ENCODE measurements at places on chromosomes 13 and 19.
A peak's percentile ranks its signal among the peaks of the same experiment; 100 is the strongest.

GRCh38 chr13:45332036-45332830 is 8.8 kb downstream of the TPT1 start:
- DNase-seq = no peak

DNA sequence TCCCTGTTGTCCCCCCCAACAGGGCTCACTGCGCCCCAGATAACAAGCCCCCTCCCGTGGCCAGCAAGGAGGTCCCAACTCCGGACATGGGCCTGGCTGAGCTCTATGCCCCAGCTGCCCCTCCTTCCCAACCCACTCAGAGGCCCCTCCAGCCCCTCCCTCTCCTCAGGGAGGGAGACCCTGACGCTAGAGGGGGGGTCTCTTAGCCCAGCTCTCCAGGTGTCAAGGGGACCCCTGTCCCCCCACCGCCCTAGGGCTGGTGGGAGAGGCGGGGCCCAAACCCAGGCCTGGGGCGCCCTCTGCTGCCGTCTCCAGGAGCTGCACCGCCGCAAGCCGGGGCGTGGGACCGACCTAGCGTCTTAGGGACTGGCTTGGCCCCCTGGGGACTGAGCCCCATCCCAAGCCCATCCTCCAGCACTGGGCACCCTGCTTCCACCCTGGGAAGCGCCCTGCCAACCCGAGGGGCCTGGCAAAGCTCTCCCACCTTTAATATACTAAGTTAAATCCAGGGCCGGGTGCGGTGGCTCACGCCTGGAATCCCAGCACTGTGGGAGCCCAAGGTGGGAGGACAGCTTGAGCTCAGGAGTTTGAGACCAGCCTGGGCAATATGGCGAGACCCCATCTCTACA is 1.4 kb downstream of the GRIN3B start:
- DNase-seq = no peak

GRCh38 chr19:15869109-15869555 is 28.7 kb downstream of the CYP4F2 start:
- DNase-seq = no peak

DNA sequence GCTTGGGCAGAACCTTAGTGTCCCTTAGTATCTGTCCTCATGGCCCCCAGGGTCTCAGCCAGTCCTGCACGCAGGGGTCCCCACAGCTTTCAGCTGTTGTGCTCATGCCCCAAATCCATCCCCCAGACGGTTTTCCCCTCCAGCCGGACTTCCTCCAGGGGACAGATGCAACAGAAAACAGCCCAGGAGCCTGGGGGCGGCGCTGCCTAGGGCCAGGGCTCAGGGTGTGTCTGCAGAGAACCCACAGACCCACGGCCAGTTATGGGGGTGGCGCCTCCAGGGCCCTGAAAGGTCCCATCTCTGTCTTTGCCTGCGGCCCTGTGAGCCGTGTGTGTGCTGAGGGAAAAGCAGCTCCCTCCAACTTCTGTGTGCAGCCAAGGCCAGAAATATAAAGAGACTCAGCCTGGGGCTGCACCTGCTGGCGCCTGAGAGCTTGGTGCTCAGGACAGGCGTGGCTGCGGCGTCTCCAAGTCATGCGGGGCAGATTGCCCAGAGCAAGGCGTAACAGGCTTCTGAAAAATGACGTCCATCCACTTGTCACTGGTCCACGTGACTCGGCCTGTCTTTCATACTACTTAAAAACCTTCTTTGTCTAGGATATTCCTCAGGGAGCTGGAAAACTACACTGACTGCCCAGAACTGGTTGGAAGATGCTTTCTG is 22.1 kb upstream of the F7 start:
- DNase-seq = peak; percentile 40

DNA sequence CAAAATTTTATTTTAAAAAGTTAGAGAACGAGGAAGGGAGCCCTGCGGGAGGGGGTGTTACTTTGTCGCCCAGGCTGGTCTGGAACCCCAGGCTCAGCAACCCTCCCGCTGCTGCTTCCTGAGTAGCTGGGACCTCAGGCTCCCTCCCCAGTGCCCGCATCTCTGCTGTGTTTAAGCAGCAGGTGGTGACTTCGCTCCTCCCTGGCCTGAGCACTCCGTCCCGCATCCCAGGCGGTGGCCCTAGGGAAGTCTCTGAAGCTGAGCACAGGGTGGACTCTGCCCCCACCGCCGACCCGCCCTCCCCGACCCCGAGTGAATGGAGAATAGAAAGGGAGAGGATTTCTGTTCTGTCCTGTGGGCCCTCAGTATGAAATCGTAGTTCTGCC is 30.5 kb downstream of the ZNF701 start:
- DNase-seq = no peak

DNA sequence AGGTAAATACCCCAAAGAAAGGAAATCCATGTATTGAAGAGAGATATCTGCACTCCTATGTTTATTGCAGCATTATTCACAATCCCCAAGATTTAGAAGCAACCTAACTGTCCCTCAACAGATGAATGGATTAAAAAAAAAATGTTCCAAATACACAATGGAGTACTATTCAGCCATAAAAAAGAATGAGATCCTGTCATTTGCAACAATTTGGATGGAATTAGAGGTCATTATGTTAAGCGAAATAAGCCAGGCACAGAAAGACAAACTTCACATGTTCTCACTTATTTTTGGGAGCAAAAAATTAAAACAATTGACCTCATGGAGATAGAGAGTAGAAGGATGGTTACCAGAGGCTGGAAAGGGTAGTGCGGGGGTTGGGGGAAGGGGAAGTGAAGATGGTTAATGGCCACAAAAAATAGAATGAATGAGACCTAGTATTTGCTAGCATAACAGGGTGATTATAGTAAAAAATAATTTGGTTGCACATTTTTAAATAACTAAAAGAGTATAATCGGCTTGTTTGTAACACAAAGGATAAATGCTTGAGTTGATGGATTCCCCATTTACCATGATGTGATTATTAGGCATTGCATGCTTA is 9.7 kb upstream of the ZNF709 start:
- DNase-seq = no peak

- peak; percentile 64 for DNase-seq
Measured at GRCh38 chr19:913080-913748, at the start of gene R3HDM4. R3HDM4 (minus strand) TSS chr19:913219; CDS start chr19:913157, 62 bp downstream.

- no peak for DNase-seq
Measured at GRCh38 chr13:73876323-73876722, 257.9 kb downstream of the KLF12 start.

- no peak for DNase-seq
Measured at GRCh38 chr19:42596391-42597072, 1.8 kb upstream of the CEACAM8 start.

DNA sequence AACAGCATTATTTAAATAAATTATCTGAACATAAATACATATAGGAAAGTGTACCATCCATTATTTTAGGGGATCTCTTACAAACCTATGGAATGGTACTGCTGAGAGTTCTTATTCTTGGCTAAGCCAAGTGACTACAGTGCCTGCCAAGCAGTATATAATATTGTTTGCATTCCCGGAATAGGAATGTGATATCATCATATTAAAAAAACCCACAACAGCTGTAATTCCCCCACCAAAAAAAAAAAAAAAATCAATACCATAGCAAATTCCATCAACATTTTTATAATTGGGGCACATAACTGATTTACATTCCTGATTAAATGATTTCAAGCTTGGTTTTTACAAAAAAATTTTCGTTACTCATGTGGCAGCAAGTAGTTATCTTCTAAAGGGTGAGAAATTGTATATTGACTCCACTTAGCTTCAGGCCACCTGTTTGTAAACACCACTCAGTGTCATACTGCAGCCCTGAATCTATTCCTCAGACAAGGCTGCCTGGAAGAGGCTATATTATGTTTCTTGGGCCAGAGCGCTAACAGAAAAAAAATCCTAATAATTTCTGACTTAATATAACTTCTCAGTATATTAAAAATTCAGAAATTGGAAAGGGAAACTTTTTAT is 278.1 kb downstream of the DNAJC15 start:
- no peak for DNase-seq

GRCh38 chr13:37701306-37701705 is 102.7 kb upstream of the POSTN start:
- DNase-seq = no peak

- no peak for DNase-seq
Measured at GRCh38 chr19:11375143-11375948, 880 bp downstream of the SWSAP1 start.

DNA sequence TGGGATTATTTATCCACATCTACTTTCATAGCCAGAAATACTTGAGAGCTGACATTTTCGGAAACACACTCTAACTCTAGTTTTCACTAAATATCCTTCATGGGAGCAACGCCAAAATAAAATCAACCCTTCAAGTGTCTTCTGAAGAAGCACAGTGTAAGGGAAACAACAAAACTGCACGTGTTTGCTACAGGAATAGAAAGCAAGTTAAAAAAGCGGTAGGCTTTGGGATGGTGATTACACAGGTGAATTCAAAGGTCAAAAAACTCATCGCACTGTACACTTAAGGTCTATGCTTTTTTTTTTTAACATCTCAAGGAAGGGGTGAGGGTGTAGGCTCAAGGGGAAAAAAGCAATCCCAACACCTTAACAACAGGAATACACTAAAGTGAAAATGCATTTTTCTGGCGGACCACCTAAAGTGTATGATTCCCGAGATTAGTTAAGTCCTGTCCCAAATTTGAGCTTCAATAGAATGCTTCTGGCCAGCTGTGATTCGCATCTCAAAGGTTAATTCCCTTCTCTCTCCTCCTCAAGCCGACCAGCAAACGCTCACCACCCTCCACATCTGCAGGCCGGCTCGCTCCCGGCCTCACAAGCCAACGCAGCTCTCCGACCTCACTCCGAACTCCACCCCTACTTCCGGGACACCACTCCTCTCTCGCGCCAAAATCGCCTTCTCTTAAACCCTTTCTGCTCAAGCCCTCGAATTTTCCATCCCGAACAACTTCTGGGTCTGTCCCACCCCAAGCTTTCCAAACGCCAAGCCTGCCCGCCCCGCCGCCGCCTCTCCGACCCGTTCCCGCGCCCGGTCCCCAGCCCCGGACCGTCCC is 1.1 kb downstream of the ARGLU1 start:
- no peak for DNase-seq

- DNase-seq = peak; percentile 48
Measured at GRCh38 chr19:14472202-14472938, 2.8 kb downstream of the PTGER1 start.

GRCh38 chr19:1354970-1355567 is 28.6 kb upstream of the NDUFS7 start:
- no peak for DNase-seq

- no peak for DNase-seq
Measured at GRCh38 chr19:21566073-21566472, 60.7 kb downstream of the ZNF429 start.
